ENCODE measurements at places on chromosomes 3 and 15.

DNA sequence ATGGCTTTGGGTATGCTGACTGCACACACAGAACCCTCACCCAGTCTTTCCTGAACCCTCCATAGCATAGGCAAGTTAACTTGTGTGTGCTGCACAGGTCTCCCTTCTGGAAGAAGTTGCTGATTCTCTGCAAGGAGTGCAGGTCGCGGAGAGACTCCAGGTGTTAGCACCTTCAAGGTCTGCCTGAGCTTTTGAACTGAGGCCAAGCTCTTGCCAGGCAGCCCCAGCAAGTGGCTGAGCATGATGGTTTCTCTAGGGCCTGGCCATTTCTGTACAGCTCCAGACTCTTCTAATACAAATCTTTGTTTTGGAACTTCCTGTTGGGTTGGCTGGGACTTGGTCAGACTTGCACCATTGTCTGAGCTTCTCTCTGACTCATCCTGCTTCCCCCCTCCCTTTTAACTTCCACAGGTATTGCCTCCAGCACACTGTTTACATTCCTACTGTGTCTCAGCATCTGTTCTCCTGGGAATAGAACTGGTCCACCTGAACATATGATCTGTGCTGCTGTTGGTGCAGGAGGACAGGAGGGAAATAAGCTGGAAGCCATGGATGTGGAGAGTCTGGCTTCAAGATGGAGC lies 53.3 kb downstream of the KY start:
- no peaks in the 10 kb centered on the region for H3K36me3 ChIP-seq
- H3K4me1 ChIP-seq = peaks cover 3% of the 10 kb centered on the region
- no peak overlapping the region for H3K4me3 ChIP-seq

- no peaks in the 10 kb centered on the region for H3K27me3 ChIP-seq
- DNase-seq = no peak
- no peaks in the 10 kb centered on the region for H3K36me3 ChIP-seq
- no peak overlapping the region for H3K4me3 ChIP-seq
- peaks cover 18% of the 10 kb centered on the region for H3K4me1 ChIP-seq
Measured at GRCh38 chr3:152219769-152220255, 48.9 kb upstream of the MBNL1 start.

- no peak for DNase-seq
- no peaks in the 10 kb centered on the region for H3K4me1 ChIP-seq
- H3K36me3 ChIP-seq = no peaks in the 10 kb centered on the region
- no peak overlapping the region for H3K4me3 ChIP-seq
- no peak overlapping the region for H3K27ac ChIP-seq
Measured at GRCh38 chr3:168473334-168473890, 377.7 kb upstream of the GOLIM4 start.

DNA sequence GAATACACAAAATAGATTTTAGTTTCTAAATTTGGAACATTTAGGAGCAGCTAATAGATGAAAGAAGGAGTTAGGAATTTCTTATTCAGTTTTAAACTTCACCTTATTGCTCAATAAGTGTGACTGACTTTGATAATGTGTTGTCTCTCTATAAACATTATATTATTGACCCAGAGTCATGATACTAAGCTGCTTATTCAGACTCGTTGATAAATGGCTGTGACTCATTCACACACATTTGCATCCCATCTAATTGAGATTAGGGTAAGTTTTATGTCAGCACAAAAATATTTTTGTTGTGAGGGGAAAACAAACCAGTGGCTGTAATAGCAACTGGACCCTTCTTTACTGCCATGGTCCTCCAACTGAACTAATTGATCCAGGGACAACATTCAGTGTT lies 137.6 kb downstream of the GOLIM4 start:
- no peak overlapping the region for H3K4me3 ChIP-seq
- no peaks in the 10 kb centered on the region for H3K4me1 ChIP-seq
- H3K27ac ChIP-seq = no peak overlapping the region
- H3K27me3 ChIP-seq = no peaks in the 10 kb centered on the region
- no peaks in the 10 kb centered on the region for H3K36me3 ChIP-seq
- DNase-seq = no peak

DNA sequence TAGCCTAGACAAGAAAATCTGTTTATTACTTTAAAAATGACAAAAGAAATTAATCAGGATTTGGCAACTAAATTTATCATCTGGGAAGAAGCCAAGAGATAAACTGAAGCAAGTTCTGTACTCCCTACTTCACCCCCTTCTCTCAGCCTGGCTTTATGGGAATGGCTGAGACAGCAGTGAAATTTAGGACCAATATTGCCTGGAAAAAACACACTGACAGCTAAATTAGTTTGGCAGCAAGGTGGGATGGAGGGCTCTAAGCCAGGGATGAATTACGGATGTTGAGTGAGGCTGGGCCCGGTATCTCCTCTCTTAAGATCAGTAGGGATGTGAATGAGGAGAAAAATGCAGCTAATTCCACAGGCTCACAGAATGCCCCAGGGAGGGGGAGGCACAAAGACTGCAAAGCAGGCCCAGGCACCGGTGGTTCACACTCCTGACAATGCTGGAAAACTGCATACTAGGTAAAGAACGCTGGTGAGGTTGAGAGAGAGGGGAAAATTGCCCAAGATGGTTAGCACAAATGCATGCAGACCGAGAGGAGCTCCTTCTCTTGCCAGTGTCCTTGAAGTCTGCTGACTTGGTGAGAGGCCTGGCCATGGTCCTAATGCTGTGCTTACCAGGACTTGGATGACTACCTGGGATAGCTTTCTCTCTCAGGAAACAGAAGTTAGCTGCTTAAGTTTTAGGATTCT lies 89.0 kb downstream of the WDR76 start:
- no peak overlapping the region for H3K27ac ChIP-seq
- no peaks in the 10 kb centered on the region for H3K27me3 ChIP-seq
- H3K4me3 ChIP-seq = no peak overlapping the region
- no peaks in the 10 kb centered on the region for H3K36me3 ChIP-seq
- H3K4me1 ChIP-seq = no peaks in the 10 kb centered on the region

DNA sequence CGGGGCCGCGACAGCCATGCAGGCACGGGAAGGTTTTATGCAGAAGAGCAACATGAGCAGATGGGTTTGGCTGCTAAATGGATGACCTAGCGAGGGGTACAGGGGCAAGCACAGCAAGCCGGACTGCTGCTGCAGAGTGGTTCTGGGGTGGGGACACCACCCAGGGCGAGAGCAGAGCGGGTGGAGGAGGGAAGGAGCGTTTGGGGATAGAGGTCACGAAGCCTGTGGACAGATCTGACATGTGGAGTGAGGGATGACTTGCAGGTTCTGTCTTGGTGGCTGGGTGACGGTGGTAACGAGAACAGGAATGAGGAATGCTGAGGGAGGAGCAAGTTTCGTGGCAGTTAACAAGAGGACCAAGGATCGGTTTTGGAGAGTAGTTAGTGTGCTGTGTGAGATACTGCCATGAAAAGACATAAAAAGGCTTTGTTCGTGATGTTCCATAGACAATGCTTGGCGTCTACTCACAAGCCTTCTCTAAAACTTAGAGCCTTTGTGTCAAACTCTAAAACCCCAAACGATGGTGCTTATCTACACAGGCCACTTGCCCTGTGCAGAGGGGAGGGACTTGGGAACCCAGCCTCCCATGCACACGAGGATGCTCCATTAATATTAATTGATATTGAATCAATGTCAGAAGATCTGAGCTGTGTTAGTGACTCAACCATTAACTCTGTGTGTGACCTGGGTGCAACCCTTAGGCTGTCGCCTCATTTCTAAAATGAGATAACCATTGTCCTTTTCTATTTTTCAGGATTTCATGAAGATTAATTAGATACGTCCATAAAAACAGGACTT lies 132.7 kb upstream of the SLC2A2 start:
- H3K27ac ChIP-seq = no peak overlapping the region
- H3K4me3 ChIP-seq = no peak overlapping the region
- H3K4me1 ChIP-seq = no peaks in the 10 kb centered on the region
- H3K27me3 ChIP-seq = no peaks in the 10 kb centered on the region

DNA sequence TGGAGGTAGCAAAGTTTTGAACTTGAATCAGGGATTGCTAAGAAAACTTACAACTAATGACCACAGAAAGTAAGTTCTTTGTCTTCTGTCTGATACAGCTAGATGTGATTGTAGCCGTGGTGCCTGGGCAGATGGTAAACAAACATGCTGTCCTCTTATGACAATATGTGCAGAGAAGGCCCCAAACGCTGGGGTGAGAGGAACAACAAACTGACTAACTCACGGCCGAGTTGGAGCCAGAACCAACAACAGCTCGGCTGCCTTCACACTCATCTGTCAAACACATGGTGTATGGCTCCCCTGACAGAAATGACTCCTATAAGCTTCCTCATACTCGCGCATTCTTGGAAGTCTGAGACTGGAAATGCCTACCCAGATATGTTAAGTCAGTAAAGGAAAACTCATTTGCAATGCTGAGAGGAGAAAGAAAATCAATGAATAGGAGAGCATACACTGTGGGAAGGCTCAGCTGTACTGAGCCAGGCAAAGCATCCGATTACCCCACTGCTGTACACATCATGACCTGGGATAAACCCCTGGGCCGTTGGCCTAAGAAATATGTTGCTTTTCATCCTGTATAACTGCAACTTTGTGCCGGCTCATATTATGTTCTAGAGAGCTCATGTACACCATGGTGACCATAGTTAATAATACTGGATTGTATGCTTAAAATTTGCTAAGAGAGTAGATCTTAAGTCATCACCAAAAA lies 5.7 kb downstream of the THBS1 start:
- peaks cover 7% of the 10 kb centered on the region for H3K4me1 ChIP-seq
- H3K27me3 ChIP-seq = no peaks in the 10 kb centered on the region

- no peak overlapping the region for H3K27ac ChIP-seq
- H3K4me3 ChIP-seq = no peak overlapping the region
- H3K36me3 ChIP-seq = no peaks in the 10 kb centered on the region
- H3K27me3 ChIP-seq = no peaks in the 10 kb centered on the region
Measured at GRCh38 chr15:66746231-66746605, 44.2 kb downstream of the SMAD6 start.

- no peak overlapping the region for H3K4me3 ChIP-seq
- H3K27ac ChIP-seq = no peak overlapping the region
- DNase-seq = no peak
Measured at GRCh38 chr15:61530769-61531168, 301.7 kb upstream of the RORA start.

GRCh38 chr15:31160740-31161495 lies 59.4 kb upstream of the TRPM1 start:
- H3K4me1 ChIP-seq = peaks cover 4% of the 10 kb centered on the region
- peaks cover 9% of the 10 kb centered on the region for H3K27me3 ChIP-seq

DNA sequence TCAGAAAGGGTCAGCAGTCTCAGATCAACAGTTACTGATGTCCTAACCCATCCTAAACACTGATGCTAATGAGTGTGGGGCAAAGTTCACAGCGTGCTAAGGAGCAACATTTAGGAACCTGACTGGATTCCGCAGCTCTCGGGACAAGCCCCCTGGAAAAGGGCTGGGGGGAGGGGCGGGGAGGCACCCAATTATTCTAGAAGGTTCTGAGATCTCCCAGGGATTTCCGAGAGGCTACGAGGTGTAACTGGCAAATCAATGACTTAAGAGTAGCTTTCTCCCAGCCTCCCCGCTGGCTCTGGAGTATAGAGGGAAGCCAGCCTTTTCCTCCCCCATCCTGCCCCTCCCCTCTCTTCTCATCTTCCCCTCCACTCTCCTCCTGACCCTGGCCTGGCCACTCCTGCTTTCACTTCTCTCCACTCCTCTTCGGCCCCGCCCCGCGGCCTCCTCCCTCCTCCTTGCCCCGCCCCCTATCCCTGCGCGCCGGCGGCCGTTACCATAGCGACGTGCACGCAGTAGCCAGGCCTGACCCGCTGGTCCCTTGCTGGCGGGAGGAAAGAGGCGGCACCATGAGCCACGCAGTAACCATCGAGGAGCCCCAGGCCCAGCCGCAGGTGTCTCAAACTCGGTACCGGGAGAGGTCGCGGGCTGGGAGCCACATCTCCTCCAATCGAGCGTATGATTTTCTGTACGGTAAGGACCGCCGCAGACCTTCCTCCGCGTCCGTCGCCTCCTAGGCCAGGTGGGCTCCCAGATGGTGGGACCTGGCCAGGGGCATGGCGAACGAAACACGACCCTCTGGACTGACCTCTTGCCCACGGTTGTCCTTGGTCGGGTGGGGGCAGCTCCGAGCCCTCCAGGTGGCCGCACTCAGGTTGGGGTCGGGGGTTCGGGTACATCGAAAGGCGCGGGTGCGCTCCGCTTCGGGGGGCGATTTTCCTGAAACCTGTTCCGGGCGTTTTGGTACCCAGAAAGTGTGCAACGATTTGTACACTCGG lies at the start of gene CFAP91:
Gene CFAP91, plus strand, starts transcription at position 493 of the 998 bp plus-strand sequence. Its CDS starts 77 bp downstream, at position 570.
- H3K36me3 ChIP-seq = no peaks in the 10 kb centered on the region
- peak; percentile 75 for DNase-seq
- H3K4me3 ChIP-seq = peak within 1 kb of the TSS; percentile 56
- H3K4me1 ChIP-seq = peaks cover 30% of the 10 kb centered on the region
- H3K27me3 ChIP-seq = no peaks in the 10 kb centered on the region

DNA sequence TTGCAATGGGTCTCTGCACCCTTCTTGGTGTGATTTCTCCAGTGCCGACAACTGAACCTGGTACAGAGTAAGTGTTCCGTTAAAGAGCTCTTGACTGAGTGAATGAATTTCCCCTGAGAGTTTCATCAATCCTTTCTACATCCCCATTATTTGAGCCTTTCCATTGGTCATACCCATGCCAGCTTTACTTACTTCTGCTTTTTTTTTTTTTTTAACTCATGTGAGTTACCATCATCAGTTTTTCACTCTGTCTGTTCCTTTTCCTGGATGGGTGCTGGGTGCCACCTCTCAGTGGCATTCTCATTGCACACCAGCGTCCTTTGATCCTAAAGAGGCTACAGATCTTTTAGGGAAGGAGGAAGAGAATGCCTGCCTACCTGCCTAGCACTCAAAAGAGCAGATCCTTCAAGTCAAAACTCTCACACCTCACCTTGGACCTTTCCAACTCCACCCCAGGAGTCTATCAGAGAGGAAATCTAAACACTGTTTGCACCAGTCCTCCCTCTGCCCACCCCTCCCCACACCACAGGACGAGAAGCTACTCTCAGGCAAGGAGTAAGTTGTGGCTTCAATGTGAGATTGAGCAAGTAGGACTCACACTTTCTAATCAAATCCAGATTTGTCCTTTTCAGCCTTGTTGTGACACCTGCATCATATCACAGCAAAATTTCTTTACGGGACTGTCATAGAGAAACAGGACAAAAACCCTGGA lies 13.1 kb upstream of the USP3 start:
- H3K27ac ChIP-seq = no peak overlapping the region
- no peak overlapping the region for H3K4me3 ChIP-seq
- H3K27me3 ChIP-seq = no peaks in the 10 kb centered on the region
- no peaks in the 10 kb centered on the region for H3K4me1 ChIP-seq
- H3K36me3 ChIP-seq = no peaks in the 10 kb centered on the region
- no peak for DNase-seq

- peaks cover 12% of the 10 kb centered on the region for H3K4me1 ChIP-seq
- DNase-seq = no peak
- no peaks in the 10 kb centered on the region for H3K36me3 ChIP-seq
Measured at GRCh38 chr3:160450846-160451245, 1.3 kb upstream of the TRIM59 start.
